ENCODE measurements at places on chromosomes 6 and 20. TPM values are rescaled to one million over a fixed set of nuclear protein-coding genes. Genes with fewer than 3 reads are reported as not detected.

PCK1 gene
- not detected for total RNA-seq

LKAAEAR1 gene
- 0.42 TPM for total RNA-seq

KIF25 gene
- total RNA-seq, result not detected

SAMD10 gene
- total RNA-seq, result 2.3 TPM

Data from mononuclear cell (primary cell).